ENCODE measurements at places on chromosomes 11 and 22.

DNA sequence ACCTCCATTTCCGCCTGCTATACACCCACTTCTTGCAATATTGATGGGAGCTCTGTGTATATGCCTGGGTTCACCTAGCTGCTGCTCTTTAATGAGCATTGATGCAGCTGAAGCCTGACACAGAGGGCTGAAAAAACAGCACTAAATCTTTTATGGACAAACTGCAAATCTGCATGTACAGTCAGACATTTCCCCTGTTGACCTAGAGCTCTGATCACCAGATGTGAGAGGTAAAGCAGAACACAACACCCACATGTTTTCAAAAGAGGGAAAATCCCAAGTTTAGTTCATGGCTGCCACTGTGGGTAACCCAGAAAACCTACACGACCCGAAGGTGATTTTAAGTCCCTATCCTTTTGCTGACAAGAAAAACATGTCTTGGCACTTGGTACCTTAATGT is 303.0 kb upstream of the PITPNB start:
- DNase-seq, result no peak

DNA sequence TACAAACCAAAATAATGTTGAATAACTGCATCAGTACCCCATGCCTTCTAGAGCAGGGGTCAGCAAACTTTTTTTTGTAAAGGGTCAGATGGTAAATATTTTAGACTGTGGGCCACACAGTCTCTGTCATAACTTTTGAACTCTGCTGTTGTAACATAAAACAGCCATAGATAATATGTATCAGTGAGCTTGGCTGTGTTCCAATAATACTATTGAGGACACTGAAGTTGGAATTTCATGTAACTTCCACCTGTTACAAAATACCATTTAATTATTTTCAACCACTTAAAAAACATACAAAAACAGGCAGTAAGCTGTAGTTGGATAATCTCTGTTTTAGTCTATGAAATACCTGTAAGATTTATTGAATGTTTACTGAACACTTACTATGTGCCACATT is 55.2 kb downstream of the PICALM start:
- no peak for DNase-seq

DNA sequence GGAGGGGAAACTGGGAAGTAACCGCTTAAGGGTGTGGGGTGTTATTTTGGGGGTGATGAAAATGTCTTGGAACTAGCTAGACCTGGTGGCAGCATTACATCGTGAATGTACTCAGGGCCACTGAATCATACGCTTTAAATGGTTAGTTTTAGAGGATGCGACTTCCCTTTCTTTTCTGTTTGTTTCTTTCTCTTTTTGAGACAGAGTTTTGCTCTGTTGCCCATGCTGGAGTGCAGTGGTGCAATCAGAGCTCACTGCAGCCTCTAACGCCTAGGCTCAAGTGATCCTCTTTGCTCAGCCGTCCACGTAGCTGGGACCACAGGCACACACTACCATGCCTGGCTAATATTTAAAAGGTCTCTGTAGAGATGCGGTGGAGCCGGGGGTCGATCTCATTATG is 5.6 kb upstream of the MIAT start:
- no peak for DNase-seq

DNA sequence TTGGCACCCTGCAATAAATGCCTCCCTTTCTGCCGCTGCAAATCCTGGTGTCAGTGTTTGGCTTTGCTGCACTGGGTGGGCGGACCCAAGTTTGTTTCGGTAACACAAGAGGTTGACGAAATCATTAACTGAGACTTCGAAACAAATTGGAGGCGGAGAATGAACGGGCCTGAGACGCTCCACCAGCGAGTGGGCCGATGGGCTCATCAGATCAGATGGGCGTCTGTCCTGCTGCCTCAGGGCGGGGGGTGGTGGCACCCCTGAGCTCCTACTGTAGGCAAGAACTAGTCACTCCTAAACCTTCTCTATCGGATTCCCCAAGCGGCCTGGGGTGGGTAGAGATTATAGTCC is 918 bp upstream of the CAPN5 start:
- no peak for DNase-seq

- DNase-seq, result no peak
Measured at GRCh38 chr22:42773167-42773566, 52.5 kb upstream of the A4GALT start.

GRCh38 chr11:74070723-74071492 is 62.0 kb upstream of the UCP3 start:
- DNase-seq, result no peak

- peak; percentile 18 for DNase-seq
Measured at GRCh38 chr11:68120273-68121066, 718 bp downstream of the CHKA start.

- DNase-seq, result no peak
Measured at GRCh38 chr11:69539416-69540117, 58.1 kb downstream of the LINC01488 start.

DNA sequence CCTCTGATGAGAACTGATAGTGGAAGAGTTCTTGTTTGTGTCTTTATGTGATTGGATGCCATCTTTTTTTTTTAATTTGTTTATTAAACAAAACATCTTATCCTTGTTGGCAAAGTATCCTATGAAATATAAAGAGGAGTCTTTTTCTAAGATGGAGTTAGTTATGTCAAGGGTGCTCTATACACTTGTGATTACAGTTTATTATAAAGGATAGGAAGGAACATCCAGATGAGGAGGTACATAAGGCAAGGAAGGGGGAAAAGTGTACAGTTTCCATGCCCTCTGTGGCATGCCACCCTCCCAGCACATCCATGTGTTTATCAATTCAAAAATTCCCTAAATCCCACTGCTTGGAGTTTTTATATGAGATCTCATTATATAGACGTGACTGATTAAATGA is 7.4 kb upstream of the RBMXL2 start:
- no peak for DNase-seq

DNA sequence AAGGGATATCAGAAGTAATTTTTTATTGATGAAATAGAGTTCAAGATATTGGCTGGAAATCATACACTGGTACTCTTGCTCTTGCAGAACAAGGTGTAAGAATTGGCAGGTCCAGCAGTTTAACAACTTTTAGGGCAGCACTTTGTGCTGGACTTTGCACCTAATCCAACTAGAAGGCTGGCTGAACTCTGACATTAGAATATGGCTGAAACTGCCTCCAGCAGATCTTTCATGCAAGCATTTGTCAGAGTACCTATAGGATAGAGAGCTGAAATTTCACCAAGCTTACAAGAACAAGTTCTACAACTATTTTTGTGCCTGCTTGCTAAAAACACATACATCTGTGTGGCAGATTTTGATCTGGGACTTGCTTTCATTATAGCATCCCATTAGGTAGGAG is 17.2 kb downstream of the HPS5 start:
- DNase-seq, result no peak

DNA sequence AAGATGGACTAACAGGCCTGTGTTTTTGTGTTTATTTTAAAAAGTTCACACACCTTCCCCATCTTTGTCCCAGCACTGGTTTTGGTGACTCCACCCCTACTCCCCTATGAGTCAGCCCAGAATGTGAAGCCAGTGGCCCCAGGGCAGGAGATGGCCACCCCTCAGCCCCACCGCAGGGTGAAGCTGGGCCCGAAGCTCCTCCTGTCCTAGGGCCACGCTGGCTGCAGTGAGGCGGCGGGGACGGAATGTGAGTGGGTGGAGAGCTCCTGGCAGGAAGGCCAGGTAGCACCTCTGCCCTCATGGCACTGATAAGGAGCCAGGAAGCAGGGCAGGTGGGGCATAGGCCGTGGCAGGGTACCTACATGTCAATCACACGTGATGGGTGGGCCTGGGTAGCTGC is 39.9 kb downstream of the SGSM3 start:
- no peak for DNase-seq

DNA sequence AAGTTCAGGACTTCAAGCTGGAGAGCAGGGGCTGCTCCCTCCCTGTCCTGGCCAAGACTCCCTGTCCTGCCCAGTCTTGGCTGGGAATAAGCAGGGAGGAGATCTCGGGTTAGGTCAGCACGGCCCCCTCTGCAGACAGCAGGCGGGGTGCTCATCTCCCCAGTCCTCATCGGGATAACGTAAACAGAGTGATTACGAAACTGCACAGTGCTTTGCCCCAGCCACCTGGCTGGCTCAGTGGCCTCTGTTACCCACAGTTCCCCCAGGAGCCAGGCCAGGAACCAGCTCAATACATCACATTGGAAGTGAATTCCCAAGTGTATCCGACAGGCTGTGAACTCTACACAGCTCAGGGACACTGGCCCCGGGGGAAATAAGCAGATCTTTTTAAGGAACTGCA is 42.7 kb upstream of the KCNJ11 start:
- no peak for DNase-seq

DNA sequence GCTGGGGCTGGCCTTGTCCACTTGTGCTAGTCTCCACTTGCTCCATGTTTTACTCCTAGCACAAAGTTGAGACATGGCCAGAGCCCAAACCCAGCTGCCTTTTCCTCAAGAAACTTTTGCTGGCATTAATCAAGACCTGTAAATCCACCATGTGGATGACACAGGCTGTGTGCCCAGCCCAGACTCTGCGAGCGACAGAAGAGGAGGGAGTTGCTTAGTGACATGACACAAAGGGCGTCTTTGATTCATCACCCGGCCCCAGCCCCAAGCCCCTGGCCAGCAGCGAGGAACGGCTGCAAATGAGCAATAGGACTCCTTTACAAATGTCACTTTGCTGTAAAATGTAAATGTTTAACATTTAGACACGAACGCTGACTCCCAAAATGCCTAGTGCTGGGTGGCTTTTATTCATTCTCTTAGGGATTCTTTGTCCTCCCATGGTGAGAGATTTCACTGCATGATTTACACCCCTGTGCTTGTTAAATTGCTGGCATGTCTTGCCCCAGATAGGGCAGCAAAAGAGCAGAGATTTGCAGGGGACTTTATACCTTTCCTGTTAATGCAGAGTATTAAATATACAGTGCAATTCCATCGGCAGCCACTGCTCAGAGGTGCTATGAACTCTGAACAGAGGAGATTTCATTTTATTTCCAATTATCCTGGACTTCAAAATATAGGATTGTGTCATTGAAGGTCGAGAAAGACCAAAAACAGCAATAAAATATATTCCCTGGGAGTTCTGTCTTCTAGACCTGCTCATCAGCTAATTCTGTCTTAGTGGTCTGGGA is 263.6 kb upstream of the NCAM1 start:
- DNase-seq, result no peak

DNA sequence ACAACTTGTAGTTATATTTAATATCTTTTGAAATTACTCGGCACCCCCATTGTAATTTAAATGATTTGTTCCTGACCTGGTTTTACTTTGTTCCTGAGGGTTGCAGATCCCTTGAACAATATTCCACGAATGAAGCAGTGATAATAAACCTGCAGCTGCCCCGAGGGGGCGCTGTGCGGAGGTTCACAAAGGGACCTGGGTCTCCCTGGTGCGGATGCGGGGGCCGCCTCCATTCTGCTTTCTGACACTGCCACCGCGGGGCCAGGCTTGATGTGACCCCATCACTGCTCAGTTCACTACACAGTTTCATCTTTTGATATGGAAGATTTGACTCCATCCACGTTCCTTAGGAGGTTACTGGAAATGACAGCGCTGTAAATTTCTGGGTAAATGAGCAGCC is 62.9 kb upstream of the PRODH start:
- DNase-seq, result no peak

DNA sequence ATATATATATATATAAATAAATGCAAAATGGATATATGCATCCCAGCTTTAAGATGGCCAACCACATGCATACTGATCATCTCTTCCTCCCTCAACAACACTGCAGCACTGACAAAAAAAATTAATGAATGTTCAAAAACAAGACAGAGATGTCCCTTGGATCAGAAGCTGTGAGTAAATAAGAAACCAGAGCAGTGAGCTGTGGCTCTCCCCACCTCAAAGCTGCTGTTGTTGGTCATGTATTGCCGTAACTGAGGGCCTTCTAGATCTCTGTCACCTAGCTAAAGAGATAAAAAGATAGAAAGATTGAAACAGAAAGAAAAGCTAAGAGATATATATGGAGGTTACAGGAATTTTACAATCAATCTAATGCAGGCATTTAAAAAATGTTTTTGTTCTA is 15.5 kb upstream of the TMEM135 start:
- no peak for DNase-seq

DNA sequence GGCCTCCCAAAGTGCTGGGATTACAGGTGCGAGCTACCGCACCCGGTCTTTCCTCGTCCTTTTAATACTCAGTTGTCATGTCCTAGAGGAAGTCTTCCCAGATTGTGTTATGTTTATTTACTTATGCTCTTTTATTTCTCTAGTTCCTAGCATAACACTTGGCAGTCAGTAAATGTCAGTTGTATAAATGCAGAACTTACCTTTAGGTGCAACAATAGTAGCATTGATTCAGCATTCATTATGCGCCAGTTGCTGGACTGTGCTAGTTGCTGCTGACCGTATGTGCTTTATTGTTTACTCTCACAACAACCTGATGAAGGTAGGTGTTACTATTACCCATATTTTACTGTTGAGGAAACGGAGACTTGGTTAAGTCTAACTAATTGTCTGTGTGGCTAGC is 20.8 kb downstream of the QSER1 start:
- no peak for DNase-seq

GRCh38 chr22:50714150-50714549 is 23.9 kb upstream of the ACR start:
- no peak for DNase-seq

DNA sequence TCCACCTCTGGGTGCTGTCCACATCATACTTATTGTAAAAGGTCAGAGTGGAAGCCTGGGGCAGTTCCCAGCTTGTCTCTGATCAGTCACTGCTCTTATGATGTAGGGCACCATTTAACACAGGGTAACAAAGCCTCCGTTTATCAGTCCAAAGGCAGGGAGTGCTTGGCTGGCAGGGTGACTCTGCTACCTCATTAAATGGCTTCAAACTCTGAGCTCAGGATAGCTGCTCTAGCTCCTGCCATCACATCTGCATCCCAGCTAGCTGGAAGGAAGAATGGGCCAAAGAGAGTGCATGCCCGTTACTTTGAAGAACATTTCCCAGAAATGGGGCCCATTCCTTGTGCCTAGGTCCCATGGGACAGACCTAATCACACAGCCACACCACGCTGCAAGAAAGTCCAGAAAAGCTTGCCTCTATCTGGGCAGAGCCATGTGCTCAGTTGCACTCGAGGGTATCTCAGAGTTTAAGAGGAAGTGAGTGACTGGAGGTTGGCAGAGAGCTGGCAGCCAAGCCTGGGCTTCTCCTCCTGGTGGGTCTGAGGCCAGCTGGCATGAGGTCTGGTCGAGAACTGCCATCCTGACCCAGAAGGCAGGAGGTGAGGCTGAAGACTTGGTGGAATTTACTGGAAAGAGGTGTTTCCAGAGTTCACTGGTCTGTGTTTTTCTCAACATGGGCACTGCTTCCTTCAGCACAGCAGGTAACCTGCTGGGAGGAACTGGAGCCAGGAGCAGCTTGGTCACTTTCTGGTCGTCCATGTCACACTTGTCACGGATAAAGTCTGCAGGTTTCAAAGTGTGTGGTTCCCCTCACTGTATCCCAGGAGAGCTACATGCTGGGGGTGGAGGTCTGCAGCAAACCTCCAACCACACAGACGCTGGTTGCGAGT is 935.7 kb downstream of the BRD1 start:
- no peak for DNase-seq

DNA sequence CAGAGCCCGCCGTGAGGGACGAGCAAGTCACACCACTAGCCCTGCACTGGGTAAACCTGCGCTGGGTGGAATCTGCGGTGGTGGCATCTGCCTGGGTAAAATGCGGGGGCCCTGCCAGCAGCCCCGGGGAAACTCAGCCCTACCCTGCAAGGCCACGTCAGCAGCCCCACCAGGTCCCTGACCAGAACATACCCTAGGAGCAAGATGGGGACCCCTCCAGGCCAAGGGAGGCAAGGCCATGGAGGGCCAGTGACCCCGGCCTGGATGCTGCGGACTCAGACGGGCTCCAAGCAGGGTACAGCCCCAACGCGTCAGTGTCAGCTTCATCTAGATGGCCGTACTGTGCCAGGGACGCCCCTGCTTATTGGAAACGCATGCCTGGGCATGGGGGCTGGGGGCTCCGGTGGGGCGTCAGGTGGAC is 26.3 kb downstream of the TOLLIP start:
- DNase-seq, result no peak

All from activated effector memory CD4-positive, alpha-beta T cell treated with Interleukin-2 at 50 U/mL for 16 hours (primary cell).